OCI-M1 (cell line): ENCODE measurements at places on chromosomes 2 and 18.

DNA sequence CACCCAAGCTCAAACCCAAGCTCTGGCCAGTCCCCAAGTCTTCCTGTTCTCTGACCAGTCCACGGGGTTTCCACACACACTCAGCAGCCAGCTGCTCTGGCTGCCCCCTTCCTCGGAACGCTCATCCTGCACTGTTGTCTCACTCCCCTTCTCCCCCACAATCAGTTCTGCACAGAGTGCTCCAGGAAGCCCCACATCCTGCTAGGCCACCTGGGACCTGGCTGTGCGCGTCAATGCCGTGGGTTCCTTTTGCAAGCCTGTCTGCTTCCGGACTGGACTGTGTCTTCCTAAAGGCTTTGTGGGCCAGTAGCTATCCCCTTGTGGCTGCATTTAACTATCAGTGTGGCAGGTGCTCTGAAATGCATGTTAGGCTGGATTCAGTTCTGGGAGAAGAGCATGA, 605.0 kb upstream of the RAB6C start:
- DNase-seq: no peak

GRCh38 chr18:26458526-26459232, 89.7 kb downstream of the KCTD1 start:
- DNase-seq: peak; percentile 33

- DNase-seq: no peak
Measured at GRCh38 chr18:48655508-48655907, 116.7 kb downstream of the CTIF start.

- peak; percentile 83 for DNase-seq
Measured at GRCh38 chr2:50143822-50144575, 887.9 kb downstream of the NRXN1 start.

- no peak for DNase-seq
Measured at GRCh38 chr18:45399643-45400042, 215.6 kb upstream of the SLC14A2 start.

- peak; percentile 66 for DNase-seq
Measured at GRCh38 chr2:28447943-28448792, 47.7 kb upstream of the PLB1 start.

DNA sequence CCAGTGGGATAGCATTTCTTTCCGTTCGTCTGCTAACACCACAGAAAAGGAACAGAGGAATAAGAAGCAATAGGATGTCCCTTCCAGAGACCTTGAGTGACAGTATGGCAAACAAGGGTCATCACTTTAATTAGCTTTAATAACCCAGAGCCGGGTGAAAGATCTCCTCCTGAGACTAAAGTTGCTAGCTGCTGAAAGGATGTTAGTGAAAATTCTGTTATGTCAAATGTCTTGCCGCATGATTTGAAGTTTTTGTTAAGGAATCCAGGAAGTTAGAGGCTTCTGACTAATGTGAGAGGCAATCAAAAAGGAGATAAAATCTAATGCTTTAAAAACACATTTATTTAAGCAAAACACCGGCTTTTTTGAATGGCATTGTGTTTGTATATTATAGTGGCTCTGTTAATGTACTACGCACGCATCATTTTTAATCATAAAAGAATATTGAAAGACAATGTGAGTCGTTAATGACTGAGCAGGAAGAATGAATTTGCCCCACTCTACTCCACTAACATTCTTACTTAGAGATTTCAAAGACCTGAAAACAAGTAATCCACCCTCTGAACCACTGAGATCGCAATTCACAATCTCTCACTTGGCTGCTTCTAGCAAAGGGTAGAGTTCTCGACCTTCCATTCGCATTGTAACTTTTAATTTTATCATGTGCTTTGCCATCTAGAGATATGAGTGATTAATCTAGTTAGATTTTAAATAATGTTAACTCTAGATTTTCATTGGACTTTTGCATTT, 536.6 kb downstream of the LRRTM4 start:
- no peak for DNase-seq

DNA sequence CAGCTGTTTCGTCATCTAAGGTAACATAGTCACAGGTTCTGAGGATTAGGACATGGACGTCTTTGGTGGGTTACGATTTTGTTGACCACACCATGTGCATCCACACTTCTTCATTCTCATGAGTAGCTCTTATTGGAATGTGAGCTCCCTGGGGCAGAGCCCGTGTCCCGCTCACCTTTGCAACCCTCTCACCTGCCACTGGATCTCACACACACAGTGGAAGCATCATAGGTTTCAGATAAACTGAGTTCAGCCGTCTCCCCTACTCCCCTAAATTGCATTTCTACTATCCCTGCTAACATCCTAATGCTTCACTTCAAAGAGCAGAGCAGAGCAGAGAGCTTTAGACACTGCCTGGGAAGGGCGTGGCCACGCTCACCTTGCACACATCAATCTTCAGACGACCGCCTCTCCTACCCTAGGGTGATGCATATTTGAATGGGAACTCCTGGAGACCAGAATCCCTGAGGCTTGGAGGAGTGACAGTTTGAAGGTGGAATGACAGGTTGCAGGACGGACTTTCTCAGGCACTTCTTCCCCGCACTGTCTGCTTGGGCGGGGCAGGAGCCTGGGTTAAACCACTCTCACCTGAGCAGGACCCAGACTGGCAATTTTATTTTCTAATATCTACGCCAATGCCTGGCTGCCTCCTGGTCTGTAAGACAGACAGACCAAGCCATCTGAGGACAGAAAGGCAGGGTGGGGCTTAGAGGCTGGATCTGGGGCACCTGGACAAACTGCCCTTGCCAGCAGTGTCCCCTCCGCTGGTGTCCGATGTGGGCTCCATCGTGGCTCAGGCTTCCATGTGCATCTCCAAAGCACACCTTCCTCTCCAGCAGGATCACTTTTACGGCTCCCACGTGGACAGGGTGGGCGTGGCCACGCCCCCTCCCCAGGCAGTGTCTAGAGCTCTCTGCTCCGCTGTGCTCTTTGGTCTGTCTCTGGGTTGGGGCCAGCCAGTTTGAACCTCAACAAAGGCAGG, 229.5 kb upstream of the COPS8 start:
- DNase-seq: no peak

GRCh38 chr2:104749856-104750460, 104.0 kb upstream of the POU3F3 start:
- DNase-seq: no peak

GRCh38 chr2:202378662-202379358, 2.7 kb downstream of the BMPR2 start:
- peak; percentile 30 for DNase-seq

DNA sequence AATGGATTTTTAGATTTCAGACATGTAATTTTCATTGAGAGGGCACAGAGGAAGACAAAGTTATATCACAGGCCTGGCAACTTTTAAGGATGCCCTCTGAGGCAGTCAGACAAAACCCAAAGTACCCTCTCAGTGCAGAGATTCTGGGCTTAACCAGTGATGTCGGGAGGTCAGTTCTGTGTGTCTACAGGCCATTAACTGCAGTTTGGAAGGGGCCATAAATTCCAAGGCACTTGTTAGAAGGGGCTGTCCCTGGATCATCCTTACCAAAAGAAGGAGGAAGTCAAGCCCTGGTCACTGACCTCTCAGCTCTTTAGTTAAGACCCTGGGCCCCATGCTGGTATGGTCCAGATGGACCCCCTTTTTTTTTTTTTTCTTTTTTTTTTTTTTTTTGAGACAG, 60.7 kb downstream of the LRRFIP1 start:
- no peak for DNase-seq

GRCh38 chr18:10113121-10114022, 199.6 kb downstream of the VAPA start:
- DNase-seq: no peak

- no peak for DNase-seq
Measured at GRCh38 chr18:22494771-22495170, 77.1 kb upstream of the CTAGE1 start.

DNA sequence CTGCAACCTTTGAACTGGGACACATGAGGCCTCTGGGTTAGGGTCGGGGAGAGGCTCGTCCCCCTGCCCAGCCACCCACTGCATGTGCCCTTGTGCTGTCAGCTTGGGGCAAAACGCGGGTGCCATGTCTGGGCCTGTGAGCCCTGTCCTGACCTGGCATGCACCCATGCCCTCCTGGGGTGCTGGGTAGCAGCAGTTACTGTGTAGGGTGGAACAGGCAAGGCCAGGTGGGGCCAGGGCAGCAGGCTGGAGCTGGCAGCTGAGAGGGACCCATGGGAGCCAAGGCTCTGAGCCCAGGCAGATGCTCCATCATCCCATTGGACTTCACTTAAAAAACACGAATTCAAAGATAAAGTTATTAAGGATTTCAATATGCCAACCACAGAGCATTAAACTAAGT, 133.8 kb upstream of the REV1 start:
- DNase-seq: no peak

DNA sequence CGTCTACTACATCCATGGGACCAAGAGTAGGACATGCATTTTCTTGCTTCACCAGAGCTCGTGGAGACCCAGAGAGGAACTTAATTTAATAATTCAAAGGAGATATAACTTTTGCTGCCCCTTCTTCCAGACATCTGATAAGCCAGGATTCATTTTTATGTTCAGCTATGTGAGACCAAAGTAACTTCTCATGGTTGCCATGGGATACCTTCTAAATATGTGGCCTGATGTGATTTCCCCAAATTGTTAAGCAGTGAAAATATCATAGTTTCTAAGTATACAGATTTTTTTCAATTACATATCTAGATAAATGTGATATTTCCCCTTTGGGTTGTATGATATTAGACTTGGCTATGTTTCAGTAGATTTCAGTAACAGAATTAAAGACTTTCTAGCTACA, 185.5 kb upstream of the FN1 start:
- DNase-seq: no peak

GRCh38 chr2:231069379-231070054, 12.8 kb downstream of the PSMD1 start:
- DNase-seq: peak; percentile 19

GRCh38 chr2:62941413-62941812, 109.2 kb upstream of the OTX1 start:
- peak; percentile 3 for DNase-seq

GRCh38 chr2:237927986-237928385, 38.8 kb upstream of the UBE2F start:
- DNase-seq: no peak

DNA sequence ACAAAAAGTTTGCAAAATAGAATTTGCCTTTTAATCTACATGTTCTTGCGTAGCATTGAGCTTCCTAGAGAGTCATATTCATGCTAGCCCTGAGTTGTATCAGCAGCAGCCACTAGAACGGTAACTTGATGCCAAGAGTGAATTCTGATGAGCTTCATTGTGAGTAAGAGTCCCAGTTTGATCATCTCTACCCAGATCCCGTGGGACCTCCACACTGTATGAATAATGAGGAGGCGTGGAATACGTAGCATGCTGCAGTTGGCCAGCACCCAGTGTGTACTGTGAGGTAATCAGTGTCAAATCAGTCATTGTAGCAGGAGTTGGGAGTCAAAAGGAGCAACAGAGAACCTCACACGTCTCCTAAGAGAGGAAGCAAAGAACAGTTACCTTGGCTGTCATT, 197.9 kb downstream of the NEDD4L start:
- no peak for DNase-seq

DNA sequence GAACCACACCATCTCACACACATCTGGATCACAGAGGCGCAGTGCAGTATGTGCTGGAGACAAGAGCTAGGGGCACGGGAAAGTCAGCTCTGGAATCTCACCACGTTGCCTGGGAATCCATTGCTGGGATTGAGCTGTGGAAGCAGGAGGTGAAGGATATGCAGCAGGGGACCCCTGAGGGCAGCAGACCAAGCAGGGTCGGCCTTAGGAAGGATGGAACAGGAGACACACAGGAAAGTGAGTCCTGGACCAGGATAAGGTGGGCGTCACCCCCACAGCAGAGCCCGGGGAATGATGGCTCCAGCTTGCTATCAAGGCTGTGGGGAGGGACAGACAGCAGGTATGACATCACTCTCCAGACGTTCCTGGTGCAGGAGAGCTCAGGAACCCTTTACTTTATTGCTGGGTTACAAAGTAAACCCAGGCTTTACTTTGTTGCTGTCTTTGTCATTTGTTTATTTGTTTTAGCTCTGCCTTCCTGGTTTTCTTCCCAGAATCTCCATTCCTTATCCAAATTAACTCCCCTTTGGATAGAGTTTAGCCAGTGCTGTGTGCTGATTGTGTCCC, 329.8 kb upstream of the MYT1L start:
- DNase-seq: no peak

- peak; percentile 8 for DNase-seq
Measured at GRCh38 chr2:70002241-70002899, 40.9 kb upstream of the ASPRV1 start.

- DNase-seq: no peak
Measured at GRCh38 chr2:184125867-184126266, 472.5 kb upstream of the ZNF804A start.

DNA sequence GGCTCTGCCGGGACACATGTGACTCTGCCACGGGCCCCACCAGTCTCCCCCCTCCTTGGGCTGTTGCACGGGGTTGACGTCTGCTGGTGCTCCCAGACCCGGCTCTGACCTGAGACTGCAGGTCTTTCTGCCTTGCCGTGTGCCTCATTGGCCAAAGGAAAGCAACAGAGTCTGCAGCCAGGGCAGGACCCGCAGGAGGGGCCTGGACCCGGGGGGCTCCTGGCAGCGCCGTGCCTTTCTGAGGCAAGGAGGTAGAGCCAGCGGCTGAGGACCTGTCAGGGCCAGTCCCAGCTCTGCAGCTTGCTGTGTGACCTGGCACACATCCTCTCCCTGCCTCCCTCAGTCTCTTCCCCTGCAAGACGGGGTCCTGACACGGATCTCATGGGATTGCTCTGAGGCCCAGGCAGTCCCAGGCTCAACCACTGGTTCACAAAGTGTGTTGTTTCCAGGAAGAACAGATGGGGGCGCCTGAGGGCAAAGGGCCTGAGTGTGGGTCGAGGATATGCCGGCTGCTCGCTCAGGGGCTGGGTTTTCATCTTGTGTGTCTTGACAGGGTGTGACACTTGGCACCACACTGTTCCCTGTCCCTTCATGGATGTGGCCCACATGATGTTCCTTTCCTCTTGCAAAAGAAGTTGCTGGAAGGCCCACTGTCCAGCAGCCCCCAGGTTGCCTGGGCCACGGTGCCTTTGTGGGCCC, 9.0 kb downstream of the CAPN10 start:
- DNase-seq: peak; percentile 68
